ENCODE measurements at places on chromosomes 11 and 22.

GRCh38 chr11:129637473-129637872 is 178.2 kb upstream of the TMEM45B start:
- no peak for DNase-seq

GRCh38 chr22:24437741-24438328 is 10.4 kb downstream of the ADORA2A start:
- DNase-seq = no peak

- no peak for DNase-seq
Observed at GRCh38 chr11:34314936-34315335, 42.9 kb downstream of the ABTB2 start.

DNA sequence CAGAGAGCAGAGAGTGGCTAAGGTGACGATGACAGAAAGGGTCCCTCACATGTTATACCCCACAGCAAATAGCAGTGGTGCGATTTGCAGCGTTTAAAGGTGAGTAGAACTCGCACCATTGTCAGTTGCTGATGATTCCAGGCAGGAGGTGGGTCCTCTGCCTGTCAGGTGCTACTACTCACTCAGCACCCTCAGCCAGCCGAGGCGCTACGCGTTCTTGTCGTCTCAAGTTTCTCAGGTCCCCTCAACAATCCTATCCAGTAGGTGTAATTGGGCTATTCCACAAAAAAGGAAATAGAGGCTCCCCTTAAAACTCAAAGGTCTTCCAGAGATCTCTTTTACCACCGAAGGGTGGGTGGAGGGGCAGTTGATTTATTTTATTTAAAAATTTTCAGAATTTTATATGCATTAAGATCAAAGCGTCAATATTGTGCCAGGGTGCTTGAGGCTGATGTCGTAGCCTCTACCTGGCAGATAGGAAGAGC is 18.3 kb downstream of the ELF5 start:
- no peak for DNase-seq

DNA sequence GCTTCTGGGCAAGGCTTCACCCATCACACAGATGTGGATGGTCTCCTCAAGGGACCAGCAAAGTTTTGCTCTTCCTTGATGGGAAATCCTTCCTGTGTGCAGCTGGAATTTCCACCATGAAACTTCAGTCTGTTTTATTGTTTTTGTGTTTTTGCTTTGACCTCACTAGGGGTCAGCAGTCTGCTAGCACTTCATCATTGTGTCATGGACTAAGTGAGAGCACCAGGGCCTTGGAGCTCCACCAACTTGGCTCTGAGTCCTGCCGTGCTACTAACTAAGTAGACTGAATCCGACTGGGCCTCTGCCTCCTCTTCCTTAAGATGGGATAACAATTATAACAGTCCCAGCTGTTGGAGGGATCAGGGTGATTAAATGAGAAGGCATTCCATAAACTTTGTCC is 305.8 kb upstream of the NCAM1 start:
- DNase-seq = no peak

GRCh38 chr11:34184505-34185015 is 79.1 kb downstream of the NAT10 start:
- no peak for DNase-seq

DNA sequence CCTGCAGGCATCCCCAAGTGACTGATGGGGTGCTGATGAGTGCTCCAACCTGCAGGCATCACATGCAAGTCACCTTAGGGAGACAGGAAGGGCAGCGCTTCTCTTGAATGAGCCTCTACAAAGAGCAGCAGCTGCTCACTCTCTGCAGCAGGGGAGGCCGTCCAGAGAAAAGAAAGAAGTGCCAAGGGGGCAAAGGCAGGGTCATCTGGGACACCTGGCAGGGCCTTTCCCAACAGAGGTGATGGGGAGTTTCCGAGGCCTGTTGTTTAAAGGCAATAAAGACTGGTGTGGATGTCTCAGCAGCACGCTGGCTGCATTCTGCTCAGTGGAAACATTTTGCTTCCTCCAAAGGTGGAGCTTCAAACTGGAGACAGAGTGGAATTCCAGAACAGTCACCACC is 113.7 kb downstream of the ETS1 start:
- peak; percentile 57 for DNase-seq

DNA sequence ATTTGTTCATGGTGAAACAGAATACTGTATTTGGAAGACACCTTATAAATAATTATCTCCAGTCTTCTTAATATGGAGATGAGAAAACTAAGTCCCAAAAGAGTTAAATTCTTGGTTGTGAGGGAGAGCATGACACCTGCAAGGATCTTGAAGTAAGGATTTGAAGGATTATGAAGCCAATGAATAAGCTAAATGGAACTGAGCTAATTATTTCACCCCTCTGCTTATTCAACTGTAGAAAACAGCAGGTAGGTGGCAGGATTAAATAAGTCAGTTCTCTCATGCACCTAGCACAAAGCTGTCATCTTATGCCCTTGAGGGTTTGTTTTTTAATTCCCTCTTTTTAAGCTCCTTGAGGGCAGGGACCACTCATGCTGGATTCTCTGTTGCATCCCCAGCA is 457.3 kb downstream of the ETS1 start:
- DNase-seq = no peak

GRCh38 chr11:73152861-73153483 is 10.9 kb upstream of the FCHSD2 start:
- no peak for DNase-seq

- no peak for DNase-seq
Observed at GRCh38 chr11:116742104-116742503, 30.7 kb downstream of the BUD13 start.

GRCh38 chr11:96278039-96278897 is 64.7 kb downstream of the MAML2 start:
- no peak for DNase-seq

DNA sequence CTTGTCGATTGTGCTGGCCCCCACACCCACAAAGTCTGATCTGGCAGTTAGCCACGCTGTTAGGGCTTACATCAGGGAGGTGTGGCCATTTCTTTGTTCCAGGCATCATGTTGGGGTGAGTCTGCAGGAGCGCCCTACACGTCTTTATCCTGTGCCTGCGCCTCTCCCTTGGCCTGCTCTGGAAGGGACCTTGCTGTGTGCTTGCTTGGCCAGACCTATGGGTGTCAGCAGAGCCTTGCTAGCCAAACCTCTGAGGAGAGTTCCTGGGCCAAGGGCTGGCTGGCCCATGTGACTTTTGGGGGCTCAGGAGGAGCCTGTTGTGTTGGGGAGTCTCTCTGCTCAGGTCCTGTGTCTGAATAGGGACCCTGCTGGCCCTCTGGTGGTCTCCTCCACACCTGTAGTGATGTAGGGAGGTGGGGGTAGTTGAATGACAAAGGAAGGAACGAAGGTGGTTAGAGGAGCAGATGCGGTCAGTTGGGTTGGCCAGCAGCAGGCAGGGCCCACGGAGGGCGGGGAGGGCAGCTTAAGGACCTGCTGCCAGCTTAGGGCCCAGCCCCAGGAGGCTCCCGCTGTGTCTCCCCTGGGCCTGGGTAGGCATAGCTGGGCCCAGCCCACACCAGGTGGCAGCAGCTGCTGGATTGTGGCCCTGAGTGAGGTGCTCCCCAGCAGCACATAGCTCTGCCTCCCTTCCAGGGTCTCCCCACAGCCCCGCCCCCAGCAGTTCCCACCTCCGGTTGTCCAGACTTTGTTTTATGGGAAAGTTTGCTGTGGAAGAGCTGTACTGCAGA is 7.9 kb downstream of the PPIL2 start:
- DNase-seq = no peak

DNA sequence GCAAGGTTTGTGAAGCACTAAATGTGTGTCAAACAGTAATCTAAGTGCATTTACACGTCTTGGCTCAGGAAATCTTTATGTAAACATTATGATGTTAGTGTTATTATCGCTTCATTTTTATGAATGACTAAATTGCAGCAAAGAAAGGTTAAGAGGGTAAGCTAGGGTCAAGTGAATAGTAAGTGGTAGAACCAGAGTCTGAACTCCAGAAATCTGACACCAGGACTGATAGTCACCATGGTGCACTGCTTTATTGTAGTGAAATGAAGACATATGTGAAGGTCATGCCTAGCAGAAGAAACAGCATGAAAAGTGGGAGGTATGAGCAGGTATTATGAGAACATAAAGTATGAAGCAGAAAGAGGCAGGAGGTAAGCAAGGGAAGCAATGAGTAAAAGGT is 368.7 kb upstream of the TENM4 start:
- no peak for DNase-seq

DNA sequence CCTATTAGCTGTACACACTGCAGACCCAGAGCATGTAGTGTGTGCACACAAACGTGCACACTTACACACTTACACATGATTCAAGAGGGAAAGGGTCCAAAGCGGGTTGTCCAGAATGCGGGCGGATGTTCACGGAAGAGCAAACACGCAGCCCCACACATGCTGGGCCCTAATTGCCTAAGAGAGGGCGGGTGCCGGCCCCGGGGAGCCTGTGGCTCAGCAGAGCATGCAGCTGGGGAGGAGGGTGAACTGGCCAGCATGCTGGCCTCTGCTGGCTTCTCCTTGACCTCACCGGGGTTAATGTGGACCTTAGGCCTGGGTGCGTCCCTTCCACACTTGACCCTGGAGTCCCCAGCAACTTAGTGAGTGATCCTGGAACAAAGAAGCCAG is 816.3 kb downstream of the BRD1 start:
- no peak for DNase-seq

- DNase-seq = no peak
Observed at GRCh38 chr22:24060375-24060788, 49.3 kb downstream of the CABIN1 start.

DNA sequence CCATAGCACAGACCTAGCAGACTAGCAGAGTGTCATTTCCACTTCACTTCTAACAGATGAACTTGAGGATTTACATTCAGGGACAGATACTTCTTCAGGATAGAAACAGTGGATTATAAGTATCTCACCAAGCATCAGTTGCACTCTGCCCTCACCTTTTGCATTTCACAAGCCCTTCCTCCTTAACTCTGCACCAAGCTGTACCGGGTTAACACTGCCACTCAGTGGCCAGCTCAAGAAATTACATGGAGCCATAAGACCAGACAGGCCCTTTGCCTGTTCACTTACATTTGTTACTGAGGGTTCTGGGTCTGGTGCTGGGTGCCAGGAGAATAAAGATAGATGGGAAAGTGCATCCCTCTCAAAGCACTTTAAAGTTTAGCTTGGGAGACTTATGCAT is 309.8 kb downstream of the SHANK2 start:
- no peak for DNase-seq

- DNase-seq = no peak
Observed at GRCh38 chr22:24893341-24894070, 53.0 kb downstream of the LHFPL7 start.

GRCh38 chr11:27194976-27195375 is 154.4 kb downstream of the BBOX1 start:
- no peak for DNase-seq

- no peak for DNase-seq
Observed at GRCh38 chr11:121420398-121420797, 31.7 kb upstream of the SORL1 start.

DNA sequence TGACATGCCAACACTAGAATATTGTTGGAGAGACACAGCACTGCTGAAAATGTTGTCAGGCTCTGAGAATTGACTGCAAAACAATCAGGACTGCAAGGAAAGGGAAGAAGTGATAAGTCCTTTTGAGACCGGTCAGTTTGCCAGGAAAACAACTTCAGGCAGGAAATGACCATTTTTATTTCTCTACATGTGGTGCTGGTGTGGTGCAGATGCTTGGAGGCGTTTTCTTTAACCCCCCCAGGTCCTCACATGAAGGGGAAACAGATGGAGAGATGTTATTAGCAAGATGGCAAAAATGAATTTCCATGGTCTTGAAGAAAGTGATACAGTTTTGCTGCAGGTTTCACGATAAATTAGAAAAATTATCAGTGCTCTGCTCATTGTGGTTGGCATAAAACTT is 5.7 kb downstream of the AP2A2 start:
- DNase-seq = no peak

DNA sequence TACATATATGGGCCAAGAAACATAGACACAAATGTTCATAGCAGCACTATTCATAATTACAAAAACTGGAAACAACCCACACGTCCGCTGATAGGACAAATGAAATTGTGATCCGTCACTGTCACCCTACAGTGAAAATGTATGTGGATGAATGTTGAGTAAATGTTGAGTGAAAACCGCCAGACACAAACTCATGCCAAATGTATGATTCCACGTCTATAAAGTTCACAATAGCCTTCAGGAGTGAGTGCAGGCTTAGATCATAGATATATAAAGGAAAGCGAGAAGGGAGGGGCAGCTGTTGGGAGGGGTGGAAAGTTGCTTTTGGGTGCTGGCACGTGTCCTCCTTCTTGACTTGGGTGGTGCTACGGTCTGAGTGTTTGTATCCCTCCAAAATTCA is 33.6 kb downstream of the DBX1 start:
- no peak for DNase-seq

DNA sequence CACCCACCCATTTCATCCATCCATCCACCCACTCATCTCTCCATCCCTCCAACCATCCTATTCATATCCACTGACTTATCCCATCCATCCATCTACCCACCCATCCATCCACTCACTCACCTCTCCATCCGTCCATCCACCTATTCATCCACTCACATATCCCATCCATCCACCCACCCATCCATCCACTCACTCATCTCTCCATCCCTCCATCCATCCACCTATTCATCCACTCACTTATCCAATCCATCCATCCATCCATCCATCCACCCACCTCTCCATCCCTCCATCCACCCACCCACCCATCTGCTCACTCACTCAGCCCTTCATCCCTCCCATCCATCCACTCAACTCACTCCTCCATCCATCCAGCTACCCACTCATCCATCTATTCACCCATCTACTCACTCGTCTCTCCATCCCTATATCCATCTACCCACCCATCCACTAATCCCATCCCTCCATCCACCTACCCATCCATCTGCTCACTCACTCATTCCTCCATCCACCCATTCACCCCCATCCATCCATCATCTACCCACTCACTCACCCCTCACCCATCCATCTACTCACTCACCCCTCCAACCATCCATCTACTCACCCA is 36.2 kb downstream of the TRMU start:
- no peak for DNase-seq

GRCh38 chr22:22130953-22131608 is 113.5 kb upstream of the VPREB1 start:
- no peak for DNase-seq

- no peak for DNase-seq
Observed at GRCh38 chr22:24140357-24140756, 40.9 kb upstream of the SUSD2 start.

DNA sequence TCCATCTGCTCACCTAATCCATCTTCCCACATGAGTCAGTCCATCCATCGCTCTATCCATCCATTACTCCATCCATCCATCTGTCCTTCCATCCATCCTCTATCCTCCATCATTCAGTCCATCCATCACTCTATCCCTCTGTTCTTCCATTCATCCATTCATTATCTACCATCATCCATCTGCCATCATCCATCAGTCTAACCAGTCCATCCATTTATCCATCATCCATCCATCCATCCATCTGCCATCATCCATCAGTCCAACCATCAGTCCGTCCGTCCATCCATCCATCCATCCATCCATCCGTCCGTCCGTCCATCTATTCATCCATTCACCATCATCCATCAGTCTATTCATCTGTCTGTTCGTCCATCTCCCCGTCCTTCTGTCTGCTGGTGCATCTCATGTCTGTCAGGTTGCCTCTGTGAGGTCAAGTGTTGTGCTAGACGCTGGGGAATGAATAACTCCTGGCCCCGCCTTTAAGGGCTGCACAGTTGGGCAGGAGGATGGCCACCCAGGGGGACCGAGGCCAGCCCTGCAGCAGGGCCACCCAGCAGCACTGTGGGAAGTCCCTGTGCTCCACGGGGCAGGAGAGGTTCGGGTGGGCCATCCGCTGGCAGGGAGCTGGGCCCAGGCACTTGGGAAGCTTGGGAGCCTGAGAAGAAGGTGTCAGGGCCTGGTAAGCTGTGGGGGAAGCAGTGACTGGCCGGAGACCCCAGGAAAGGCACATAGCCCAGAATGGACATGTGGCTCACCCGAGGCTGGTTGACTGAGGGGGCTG is 137.1 kb downstream of the CTTN start:
- no peak for DNase-seq

Data from T-helper 2 cell (primary cell).